Activated T-helper 17 cell treated with anti-CD3 and anti-CD28 coated beads, Interleukin-2, amount 50 U/mL, for 72 hours (primary cell): ENCODE measurements at places on chromosomes 1 and 21.

- no peak for ATAC-seq
These were observed 59.9 kb upstream of the SPOCD1 start for GRCh38 chr1:31875636-31876236.

DNA sequence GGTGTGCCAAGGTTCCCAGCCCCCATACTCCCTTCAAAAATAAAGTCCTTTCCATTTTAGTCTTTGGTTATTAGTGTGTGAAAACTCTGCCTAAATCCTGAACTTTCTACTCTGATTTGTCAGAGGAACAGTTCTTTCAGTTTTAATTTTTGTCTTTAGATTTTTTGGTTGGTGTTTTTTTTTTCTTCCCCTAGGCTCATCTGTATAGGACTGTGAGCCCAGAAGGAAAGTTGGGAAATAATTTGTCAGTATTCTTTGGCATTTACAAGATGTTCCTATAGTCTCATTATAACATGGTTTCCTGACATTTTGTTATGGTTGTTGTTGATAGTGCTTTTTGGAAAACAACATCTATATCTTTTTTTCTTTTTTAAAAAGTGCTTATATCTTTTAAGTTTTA lies 38.0 kb downstream of the LAMC1 start:
- ATAC-seq: no peak

DNA sequence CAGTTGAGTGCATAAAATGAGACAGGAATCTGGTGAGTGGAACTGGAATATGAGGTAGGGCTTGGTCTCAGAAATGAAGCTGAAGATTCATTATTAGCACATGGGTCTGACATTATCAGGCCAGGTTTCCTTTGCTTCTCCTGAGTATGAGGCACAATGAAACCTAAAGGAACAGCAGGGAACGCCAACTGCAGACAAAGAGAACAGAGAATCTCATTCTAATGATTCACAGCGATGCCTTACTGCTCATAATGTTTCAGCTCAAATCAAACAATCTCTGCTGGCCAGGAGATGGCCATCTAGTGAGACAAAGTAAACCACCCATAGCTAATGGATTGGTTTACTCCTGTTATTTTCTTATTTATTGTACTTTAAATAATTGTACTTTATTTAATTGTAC lies 133.5 kb downstream of the C1orf21 start:
- no peak for ATAC-seq

DNA sequence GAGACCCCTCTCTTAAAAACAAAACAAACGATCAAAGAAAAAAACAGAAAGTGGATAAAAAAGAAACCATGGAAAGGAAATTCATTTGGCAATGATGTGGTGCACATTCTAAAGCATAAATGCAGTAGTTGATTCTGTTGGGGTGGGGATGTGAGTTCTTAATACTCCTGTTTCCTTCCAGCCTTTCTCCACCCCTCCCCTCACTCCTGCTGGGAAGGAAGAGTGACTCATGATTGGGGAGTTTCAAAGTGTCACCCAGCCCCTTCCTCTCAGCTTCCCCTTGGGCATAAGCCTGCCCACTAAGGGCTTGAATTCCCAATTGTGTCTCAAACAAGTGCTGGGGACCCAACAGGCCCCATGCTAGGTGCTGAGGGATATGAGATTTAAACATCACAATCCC lies 6.7 kb upstream of the PINK1 start:
- ATAC-seq: no peak

GRCh38 chr1:96309783-96310182 lies 411.8 kb upstream of the PTBP2 start:
- no peak for ATAC-seq

DNA sequence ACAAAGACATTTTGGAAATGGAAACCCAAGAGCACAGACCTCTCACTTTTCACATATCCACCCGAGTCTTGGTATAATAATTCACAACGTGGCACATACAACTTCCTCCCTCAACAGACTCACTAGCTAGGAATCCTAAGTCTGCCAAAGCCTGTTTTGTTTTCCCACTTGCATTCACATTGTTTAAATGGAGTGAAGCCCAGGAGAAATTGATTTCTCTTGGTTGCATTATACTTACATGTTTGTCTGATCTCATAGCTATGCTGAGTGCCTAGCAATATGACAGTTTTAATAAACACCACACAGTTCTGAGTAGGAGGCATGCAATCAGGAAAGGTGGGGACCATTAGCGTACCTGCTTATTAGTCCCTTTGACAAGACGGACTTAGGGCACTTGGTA lies 348.6 kb upstream of the ADGRL4 start:
- no peak for ATAC-seq

- ATAC-seq: no peak
These were observed 25.4 kb downstream of the PLA2G2A start for GRCh38 chr1:19954059-19954458.

GRCh38 chr1:19300211-19300610 lies 11.6 kb upstream of the AKR7A3 start:
- ATAC-seq: no peak

- no peak for ATAC-seq
These were observed 61.8 kb downstream of the MACF1 start for GRCh38 chr1:39266269-39266668.

DNA sequence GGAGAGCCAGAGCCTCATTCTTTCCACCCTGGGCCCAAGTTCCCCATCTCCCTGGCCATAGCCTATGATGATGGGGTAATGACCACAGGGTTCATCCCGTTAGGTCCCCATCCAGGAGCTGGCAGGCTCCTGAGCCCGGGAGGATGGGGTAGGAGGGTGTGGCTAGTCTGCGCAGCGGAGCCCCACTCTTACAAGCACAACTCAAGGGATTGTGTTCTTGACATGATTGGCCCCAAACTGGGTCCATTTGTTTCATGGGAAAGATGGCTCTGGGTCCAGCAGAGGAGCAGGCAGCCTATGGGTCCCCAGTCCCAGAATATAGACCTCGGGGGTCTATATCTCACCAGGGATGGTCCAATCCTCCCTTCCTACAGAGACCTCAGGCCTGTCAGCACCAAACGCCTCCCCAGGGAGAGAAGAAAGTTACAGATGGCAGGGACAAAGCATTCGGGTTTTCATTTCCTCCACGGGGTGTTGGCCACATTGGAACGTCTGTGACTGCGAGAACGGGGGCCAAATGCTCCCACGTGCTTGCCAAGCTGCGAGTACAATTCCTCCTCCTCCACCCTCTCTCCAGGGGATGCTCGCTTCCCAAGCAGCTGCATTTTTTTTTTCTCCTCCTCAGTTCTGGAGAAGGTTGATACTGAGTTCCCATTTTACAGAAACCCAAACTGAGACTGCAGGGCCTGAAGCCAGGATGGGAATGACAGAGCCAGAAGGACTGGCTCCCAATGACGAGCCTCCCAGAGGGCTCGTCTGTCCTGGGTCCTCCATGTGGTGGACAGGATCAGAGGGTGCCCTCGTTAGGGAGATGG lies 71.0 kb downstream of the DHRS3 start:
- no peak for ATAC-seq

DNA sequence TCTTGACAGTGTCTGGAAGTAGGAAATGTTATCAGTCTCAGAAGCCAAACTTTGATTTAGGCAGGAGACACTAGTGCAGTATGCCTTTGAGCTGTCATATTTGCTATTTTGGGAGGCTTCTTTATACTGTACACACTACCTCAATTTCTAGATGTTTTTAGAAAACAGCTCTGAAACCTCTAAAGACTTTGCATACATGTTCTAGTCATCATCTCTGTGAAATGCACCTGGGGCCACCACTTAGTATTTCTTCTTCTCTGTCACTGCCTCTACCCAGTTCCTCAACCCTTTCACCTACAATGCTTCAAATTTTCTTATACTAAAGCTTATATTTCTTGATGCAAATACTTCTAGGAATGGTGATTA lies 29.1 kb upstream of the PLA2G4A start:
- ATAC-seq: no peak

GRCh38 chr1:243848165-243848857 lies 1.7 kb downstream of the AKT3 start:
- peak; percentile 19 for ATAC-seq

DNA sequence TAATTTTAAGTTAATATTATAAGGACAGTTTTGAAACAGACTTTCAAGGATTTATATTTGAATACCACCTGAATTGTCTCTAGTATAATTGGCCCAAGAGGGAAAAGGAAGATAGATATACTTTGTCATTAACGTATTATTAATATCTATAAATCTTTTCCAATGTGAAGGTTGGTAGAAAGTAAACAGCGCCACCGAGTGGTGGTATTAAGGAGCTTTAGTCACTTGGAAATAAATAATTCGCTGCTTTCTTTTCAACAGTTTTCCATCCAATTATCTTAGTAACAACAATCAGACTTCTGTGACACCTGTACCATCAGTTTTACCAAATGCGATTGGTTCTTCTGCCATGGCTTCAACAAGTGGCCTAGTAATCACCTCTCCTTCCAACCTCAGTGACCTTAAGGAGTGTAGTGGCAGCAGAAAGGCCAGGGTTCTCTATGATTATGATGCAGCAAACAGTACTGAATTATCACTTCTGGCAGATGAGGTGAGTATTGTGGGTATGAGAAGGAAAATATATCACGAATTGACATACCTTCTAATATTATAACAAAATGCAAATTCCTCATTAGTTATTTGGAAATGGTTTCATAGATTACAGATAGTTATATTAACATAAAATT lies 37.7 kb downstream of the SH3GLB1 start:
- ATAC-seq: no peak

DNA sequence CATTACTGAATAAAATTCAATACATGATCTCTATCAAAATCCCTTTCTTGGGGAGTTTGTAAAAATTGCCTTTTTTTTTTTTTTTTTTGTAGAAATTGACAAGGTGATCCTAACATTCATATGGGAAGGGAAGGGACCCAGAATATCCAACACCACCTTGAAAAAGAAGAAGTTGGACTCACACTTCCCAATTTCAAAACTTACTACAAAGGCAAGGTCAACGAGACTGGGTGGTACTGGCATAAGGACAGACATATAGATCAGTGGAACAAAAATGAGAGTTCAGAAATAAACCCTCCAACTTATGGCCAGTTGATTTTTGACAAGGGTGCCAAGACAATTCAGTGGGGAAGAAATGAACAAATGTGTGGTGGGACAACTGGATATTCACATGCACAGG lies 31.4 kb upstream of the CLSTN1 start:
- ATAC-seq: no peak

DNA sequence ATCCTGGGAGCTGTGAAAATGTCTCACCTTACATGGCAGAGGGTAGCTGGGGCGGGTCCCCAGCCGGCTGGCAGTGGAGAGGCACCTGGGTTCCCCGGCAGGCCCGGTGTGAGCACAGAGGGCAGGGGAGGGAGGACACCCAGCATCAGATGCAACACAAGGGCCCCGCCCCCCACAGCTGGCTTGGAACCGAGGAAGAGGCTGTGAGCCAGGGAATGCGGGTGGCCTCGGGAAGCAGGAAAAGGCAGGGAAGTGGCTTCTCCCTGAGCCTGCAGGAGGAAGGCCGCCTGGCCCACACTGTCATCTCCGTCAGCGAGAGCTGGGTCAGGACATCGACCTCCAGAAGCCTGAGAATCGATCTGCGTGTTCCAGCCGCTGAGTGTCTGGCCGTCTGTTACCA lies 87.3 kb downstream of the SIK1 start:
- ATAC-seq: no peak

DNA sequence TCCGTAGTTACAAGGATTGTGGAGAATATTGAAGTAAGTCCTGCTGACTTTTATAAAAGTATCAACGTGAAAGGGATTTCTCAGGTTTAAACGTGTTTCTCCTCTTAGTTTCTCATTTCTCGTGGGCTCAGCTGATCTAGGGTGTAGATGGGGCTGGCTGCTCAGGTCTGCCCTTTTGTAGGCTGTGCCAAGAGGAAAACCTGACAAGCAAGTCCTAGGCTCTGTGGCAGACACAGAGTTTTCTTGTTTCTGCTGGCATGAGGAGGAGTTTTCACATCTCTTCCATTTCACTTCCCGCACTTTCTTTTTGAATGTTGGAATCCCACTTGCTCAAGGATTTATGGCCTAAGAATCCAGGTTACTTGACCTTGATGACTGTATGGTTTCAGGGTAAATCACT lies 14.8 kb downstream of the VPS13D start:
- no peak for ATAC-seq

GRCh38 chr1:150182247-150182646 lies 32.5 kb downstream of the PLEKHO1 start:
- ATAC-seq: no peak

DNA sequence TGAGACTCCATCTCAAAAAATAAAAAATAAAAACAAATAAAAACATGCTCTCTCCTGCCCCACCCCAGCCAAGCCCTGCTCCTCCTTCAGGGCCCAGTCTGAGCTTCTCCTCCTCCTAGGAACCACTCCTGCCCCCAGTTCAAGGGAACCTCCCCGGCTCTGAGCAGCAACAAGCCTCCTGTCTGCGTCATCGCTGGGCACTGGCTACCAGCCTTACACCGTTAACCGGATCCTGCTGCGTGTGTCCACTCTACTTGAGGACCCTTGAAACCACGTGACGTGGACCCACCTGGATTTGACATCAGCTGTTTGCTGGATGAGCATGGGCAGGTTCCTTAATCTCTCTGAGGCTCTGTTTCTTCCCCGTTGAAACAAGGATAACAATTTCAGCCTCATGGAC lies 1.6 kb upstream of the TAS1R2 start:
- no peak for ATAC-seq

DNA sequence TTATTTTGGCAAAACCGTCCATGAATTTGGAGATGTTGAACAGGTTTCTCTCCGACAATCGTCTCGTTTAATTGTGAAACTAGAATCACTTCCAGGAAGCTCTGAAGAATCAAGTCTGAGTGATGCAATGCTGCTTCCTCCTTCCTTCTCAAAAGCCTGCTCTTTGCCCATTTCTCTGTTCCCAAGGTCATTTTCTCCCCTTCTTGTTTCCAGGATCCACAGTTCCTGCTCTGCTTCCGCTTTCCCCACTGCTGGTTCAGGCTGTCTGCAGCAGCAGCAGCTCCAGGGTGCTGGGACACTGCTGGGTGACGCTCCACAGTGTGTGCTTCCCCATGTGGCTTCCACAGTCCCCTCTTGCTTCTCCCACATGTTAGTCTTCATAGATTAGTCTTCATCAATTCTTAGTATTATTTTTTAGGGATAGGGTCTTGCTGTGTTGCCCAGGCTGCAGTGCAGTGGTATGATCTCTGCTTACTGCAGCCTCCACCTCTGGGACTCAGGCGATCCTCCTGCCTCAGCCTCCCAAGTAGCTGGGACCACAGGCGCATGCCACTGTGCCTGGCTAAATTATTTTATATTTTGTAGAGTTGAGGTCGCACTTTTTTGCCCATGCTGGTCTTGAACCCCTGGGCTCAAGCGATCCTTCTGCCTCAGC lies 156.2 kb downstream of the DYRK1A start:
- ATAC-seq: no peak

DNA sequence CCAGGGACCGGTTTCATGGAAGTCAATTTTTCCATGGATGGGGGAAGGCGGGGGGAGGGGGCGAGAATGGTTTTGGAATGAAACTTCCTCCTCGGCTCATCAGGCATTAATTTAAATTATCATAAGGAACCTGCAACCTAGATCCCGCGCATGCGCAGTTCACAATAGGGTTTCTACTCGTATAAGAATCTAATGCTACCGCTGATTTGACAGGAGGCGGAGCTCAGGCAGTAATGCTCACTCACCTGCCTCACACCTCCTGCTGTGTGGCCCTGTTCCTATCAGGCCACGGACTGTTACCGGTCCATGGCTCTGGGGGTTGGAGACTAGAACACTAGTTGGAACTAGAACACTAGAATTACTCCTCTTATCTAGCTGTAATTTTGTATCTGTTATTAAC lies 38.0 kb downstream of the PRRX1 start:
- ATAC-seq: no peak

GRCh38 chr1:86183810-86184209 lies 27.2 kb upstream of the COL24A1 start:
- ATAC-seq: no peak

GRCh38 chr1:21241771-21242581 lies 48.3 kb downstream of the ECE1 start:
- no peak for ATAC-seq

GRCh38 chr1:18407166-18408045 lies 73.3 kb upstream of the KLHDC7A start:
- ATAC-seq: no peak
